ENCODE measurements at places on chromosomes 1 and 21. TPM values are rescaled to one million over a fixed set of nuclear protein-coding genes. Genes with fewer than 3 reads are reported as not detected.
A peak's percentile ranks its signal among the peaks of the same experiment; 100 is the strongest.

GNG4 gene
- total RNA-seq, result not detected

C1orf105 gene
- total RNA-seq, result not detected

OPRD1 gene
- total RNA-seq, result not detected

KCNA3 gene
- total RNA-seq, result 6.7 TPM

RGS8 gene
- not detected for total RNA-seq

CTXND2 gene
- total RNA-seq, result not detected

SPSB1 gene
- total RNA-seq, result 25.9 TPM

DIO1 gene
- 2.9 TPM for total RNA-seq

SLAMF7 gene
- 13.9 TPM for total RNA-seq

SERBP1 gene
- total RNA-seq, result 151 TPM

CNR2 gene
- total RNA-seq, result 0.57 TPM

SLAMF8 gene
- total RNA-seq, result 12.0 TPM

ZNF593 gene
- total RNA-seq, result 22.4 TPM

ESRRG gene
- 25.3 TPM for total RNA-seq

KCND3 gene
- 12.6 TPM for total RNA-seq

AQP10 gene
- not detected for total RNA-seq

TGFB2 gene
- total RNA-seq, result 12.2 TPM

RHD gene
- total RNA-seq, result not detected

- peak; percentile 20 for DNase-seq
These were observed 51.6 kb downstream of the ZMYM4 start for GRCh38 chr1:35319988-35320713.

GRCh38 chr1:15937706-15938168, 38.2 kb downstream of the ZBTB17 start:
- DNase-seq, result no peak

- no peak for DNase-seq
These were observed 89.7 kb upstream of the RGS1 start for GRCh38 chr1:192485692-192486436.

DNA sequence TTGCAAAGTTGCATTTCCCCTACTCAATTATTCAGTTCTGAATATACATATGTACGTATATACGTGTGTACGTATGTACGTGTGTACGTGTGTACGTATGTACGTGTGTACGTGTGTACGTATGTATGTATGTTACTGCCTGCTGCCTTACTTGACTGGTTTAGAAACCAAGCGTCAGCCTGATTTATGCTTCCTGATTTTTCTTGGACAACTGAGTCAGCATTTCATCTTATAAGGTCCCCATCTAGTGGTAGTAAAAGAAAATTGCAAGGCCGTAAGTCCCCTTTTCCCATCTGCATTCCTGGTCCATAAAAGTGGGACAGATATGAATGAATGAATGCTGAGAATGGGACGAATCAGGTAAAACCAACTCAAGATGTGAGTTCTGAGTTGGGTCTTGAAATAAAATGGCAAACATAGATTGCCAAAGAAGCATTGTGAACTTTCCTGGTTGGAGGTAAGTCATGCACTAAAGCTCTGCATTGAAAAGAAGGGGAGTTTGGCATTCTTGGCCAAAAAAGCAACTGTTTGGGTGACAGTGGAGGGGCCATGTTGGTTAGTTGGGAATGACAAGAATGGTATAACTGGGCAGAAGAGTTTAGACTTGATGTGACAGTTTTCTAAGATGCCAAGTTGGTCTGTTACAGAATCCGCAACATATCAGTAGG, 76.4 kb upstream of the DNAH14 start:
- DNase-seq, result no peak

DNA sequence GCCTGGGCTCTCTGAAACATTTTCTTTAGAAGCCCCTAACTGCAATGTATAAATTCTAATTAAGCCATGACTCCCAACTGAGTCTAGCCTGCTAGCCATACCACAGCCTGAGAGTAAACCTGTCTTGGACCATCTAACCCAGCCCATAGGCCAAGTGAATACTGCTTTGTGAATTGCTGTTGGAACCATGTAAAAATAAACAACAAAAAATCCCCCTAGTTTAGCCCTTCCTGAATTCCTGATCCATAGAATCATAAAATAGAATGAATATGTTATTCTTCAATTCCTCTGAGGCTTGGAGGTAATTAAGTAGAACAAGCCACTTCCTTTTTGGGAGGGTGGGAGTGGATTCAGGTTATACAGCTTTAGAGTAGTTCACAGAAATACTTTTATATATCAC, 1496.4 kb downstream of the MRPL39 start:
- DNase-seq, result no peak

- no peak for DNase-seq
These were observed 208.7 kb downstream of the SIPA1L2 start for GRCh38 chr1:232421143-232421796.

GRCh38 chr1:22884806-22885530, 87.7 kb downstream of the LACTBL1 start:
- no peak for DNase-seq

- DNase-seq, result no peak
These were observed 201.0 kb downstream of the CAMTA1 start for GRCh38 chr1:6986281-6986680.

DNA sequence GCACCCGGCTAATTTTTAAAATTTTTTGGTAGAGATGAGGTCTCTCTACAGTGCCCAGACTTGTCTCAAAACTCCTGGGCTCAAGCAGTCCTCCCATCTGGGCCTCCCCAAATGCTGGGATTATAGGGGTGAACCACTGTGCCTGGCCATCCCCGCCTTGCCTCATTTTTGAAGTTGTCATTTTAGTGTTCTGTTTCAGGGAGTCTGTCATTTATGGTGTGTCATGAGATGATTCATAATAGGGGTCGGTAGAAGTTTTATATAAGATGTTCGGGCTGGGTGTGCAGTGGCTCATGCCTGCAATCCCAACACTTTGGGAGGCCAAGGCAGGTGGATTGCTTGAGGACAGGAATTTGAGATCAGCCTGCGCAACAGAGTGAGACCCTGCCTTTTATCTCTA, 8.5 kb downstream of the PRCC start:
- DNase-seq, result no peak

DNA sequence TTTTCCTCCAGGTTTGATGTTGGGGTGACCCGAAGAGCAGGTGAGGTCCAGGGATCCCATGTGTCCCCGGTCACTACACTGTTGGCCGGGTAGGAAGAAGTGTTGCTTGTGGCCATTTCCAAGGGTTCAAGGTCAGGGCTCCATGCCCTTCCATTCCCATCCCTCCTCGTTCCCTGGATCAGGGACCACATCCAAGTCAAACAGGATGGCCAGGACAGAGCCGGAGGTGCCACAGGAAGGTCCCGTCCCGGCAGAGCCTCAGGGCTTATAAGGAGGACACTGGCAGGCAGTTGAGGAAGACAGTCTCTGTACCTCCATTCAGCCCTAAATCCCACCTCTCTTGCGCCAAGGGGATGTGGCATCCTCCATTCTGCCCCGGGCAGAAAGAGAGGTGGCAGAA, 22.0 kb upstream of the FAM131C start:
- DNase-seq, result no peak

GRCh38 chr1:228114827-228115226, 5.7 kb upstream of the MRPL55 start:
- no peak for DNase-seq

DNA sequence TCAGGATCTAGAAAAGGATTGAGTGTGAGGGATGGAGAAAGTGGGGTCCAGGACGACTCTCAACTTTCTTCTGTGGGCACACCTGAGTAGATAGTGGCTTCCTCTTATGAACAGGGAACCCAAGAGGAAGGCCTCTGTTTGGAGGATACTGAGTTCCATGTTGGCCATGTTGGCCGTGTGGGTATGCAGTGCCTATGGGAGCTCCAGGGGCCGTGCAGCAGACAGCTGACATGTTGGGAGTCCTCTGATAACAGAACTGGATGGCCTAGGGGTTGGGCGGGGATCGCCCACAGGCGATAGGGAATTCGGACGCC, 43.0 kb downstream of the TMEM53 start:
- no peak for DNase-seq

DNA sequence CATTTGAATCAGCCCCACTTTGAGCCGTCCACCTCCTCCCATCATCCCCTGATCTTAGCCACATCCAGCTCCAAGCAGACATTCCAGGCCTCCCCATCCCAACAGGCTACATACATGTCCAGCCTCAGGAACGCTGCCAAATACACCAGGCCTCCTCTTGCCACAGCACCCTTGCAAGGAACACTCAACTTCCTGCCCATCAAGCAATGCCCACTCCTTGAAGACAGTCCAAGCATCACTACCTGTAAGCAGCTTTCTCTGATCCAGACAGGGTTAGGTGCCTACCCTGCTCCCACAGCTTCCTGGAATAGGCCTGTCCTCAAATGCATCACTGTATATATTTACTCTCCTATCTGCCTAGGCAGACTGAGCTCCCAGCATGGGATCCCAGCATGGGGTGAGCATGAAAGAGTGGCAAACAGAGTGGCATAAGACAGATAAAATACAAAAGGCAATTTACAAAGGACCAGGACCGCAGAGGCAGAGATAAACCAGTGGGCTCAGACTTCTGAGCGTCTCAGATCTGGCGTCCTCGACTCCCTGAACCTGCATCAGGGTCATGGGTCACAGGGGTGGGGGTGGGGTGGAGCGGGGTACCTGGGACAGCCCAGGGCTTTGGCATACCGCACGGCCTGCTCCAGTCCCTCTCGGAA, 816 bp downstream of the HYI start:
- DNase-seq, result peak; percentile 30

GRCh38 chr1:72184099-72184701, 98.1 kb downstream of the NEGR1 start:
- DNase-seq, result no peak

DNA sequence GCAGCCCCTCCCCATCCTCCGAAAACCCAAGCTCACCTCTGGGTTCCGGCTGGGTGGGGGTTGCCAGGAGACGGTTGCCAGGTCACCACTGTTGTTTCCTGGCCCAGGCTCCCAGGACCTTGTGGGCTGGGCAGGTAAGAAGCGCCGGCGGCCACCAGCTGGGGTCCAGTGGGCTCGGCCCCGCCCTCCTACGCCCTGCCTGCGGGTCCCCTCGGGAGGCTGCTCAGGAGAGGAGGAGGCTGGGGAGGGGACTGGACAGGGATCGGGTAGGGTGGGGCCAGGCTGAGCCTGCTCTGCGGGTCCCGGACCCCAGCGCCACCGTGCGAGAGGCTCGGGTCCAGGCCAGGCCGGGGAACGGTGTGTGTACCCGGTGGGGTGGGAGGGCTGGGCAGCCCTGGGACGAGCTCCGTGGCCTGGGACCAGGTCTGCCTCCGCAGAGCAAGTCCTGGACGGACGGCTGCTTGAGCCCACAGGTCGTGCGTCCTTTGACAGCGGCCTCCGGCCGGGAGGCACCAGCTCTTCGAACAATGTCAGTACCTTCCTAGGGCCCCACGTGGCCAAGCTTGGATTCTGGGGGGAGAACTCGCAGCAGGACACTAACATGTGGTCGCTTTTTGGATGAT, at the start of gene TTLL10:
Gene TTLL10 (plus strand): TSS at position 88 of the 623 bp plus-strand sequence. CDS start 5,336 bp downstream, outside the sequence.
- peak; percentile 90 for DNase-seq

- DNase-seq, result no peak
These were observed 17.6 kb downstream of the ACKR1 start for GRCh38 chr1:159222075-159222865.

GRCh38 chr1:238690415-238690814, 696.0 kb upstream of the CHRM3 start:
- no peak for DNase-seq

DNA sequence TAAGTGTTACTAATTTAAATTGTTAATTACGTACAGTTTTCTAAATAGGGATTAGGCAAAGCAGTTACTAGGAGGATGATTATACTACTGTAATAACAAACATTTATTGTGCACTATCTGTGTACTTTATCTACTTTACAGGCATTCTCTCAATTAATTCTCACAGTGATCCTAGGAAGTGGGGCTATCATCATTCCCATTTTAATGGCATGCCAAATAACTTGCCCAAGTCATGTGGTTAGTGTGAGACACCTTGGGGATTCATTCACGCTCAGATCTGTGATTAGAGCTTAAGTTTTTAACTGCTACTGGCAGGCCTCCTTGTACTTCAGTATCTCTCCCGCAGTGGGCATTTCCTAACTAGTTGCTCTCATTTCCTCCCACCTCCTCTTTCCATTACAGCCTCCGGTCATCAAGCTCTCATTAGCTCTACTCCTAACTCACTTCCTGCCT, 11.5 kb downstream of the PHLDA3 start:
- DNase-seq, result no peak

DNA sequence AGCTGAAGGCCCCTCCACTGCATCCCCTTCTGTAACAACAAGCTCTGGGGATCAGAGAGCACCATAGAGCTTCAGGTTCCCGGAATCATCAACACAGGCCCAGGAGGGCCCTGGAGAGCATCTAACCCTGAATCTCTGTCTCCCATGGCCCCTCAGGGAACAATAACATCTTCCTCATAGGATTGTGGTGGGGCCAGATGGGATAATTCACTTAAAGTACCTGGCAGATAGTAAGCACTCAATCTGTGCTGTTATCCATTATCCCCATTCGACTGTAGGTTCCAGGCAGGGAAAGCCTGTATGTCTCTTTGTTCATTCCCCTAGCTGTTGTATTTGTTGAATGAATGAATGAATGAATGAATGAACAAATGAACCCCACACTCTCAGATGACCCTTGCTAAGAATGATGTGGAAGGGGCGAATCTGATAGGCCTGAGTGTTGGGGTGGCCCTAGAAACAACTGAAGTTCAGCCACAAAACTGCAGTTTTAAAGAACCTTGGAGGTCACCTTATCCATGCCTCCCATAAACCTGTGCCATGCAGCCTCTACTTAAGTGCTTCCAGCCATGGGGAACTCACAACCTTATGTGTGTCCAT, 14.5 kb downstream of the LAPTM5 start:
- DNase-seq, result no peak

DNA sequence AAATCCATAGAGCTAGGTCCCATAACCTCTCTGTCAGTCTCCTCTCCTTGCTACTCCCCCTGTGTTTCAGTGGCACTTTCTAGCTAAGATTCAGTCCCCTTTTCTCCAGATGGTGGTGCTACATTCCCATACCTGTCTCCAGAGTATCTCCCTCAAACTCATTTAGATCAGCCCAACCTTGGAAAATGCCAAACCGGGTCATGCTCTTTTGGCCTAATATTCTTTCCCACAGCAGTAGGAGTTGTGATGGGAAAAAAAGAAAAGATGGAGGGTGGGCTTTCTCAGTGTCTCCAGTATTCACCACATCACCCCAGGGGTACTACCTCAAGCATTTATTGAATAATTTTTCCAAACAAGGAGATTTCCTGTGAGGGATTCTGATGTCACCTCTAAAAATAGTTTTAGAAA, 3.2 kb upstream of the RXFP4 start:
- no peak for DNase-seq

- no peak for DNase-seq
These were observed 108.2 kb downstream of the DIRAS3 start for GRCh38 chr1:67942274-67942673.

- peak; percentile 66 for DNase-seq
These were observed 41.4 kb upstream of the COL6A2 start for GRCh38 chr21:46056450-46056903.

GRCh38 chr1:6260961-6261614, at the start of gene GPR153:
GPR153 (minus strand) TSS chr1:6261098; CDS start chr1:6254905, 6,193 bp downstream.
- DNase-seq, result no peak

GRCh38 chr1:5840551-5841001, 151.6 kb downstream of the NPHP4 start:
- DNase-seq, result no peak

- no peak for DNase-seq
These were observed 2.4 kb upstream of the PTPRC start for GRCh38 chr1:198636391-198636790.

GRCh38 chr21:27036736-27037301, 69.9 kb upstream of the ADAMTS5 start:
- no peak for DNase-seq

- no peak for DNase-seq
These were observed 206.9 kb downstream of the LMO4 start for GRCh38 chr1:87535551-87535950.

Data from kidney (tissue), 22 donors.